ENCODE measurements at places on chromosomes 7 and 10. TPM values are rescaled to one million over a fixed set of nuclear protein-coding genes. Genes with fewer than 3 reads are reported as not detected.

Gene PNLIPRP3
- not detected for total RNA-seq

Gene NUTM2E
- total RNA-seq: 1.1 TPM

DNA sequence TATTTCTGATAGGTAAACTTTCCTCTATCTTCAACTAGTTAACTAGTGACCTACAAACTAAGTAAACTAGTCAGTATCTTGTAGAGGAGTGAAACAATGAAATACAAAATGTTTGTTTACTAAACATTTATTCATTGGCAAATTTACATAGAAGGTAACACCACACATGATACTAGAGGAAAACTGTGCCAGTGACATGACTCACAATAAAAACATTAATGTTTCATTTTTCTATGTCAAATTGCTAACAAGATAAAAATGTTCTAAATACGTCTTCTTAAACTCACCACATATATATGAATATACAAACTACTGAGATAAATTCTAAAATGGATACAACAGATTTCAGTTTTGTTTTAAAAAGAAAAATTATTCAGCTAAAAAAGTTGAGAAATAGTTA is 471.3 kb downstream of the PARD3 start:
- no peak for DNase-seq
- H3K4me3 ChIP-seq: no peak overlapping the region
- H3K36me3 ChIP-seq: no peaks in the 10 kb centered on the region
- H3K4me1 ChIP-seq: no peaks in the 10 kb centered on the region
- H3K27me3 ChIP-seq: no peaks in the 10 kb centered on the region

Gene LIPK
- not detected for total RNA-seq

Gene LRRTM3
- not detected for total RNA-seq

DNA sequence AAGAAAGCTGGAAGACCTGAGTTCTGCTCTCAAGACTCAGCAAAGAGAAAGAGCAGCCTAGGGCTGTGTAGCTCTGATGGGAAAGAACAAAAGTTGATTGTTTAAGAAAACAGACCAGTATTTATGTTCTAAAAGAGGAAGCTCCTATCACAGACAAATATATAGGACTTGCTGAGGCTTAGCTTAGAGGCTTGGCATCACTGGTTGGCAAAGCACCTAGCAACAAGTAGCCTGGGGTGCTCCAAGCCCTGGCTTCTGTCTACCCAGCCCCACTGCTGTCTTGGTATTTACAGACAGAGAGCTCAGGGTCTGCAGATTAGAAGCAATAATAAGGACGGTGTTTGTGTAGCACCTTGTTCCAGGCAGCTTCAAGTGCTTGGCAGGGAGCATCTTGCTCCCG is 36.9 kb upstream of the CCDC3 start:
- H3K4me3 ChIP-seq: no peak overlapping the region
- no peaks in the 10 kb centered on the region for H3K27me3 ChIP-seq
- no peak for DNase-seq
- no peaks in the 10 kb centered on the region for H3K4me1 ChIP-seq
